ENCODE measurements at places on chromosomes 7 and 10.

DNA sequence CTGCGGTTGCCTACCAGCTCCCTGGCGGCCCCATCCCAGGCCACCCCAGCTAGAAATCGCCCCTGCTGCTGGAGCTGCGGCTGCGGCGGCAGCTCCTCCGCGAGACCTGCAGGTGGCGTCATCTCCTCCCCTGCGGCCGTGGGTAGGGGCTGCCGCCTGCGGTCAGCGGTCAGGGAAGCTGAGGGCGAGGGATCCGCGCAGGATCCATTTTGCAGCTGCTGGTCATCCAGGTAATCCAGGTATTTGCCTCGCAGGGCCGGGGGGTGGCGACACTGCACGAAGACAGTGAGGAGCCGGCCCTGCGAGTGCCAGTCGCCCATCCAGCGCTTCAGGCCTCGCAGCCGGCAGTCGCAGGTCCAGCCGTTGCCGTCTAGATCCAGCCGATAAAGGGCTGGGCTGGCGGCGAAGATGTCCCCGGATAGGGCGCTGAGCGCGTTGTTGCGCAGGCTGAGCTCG, 1.5 kb downstream of the TRIL start:
- DNase-seq, result no peak

GRCh38 chr7:155191901-155192478, 105.7 kb upstream of the INSIG1 start:
- DNase-seq, result no peak

- no peak for DNase-seq
Measured at GRCh38 chr10:81949283-81949682, 74.3 kb downstream of the NRG3 start.

DNA sequence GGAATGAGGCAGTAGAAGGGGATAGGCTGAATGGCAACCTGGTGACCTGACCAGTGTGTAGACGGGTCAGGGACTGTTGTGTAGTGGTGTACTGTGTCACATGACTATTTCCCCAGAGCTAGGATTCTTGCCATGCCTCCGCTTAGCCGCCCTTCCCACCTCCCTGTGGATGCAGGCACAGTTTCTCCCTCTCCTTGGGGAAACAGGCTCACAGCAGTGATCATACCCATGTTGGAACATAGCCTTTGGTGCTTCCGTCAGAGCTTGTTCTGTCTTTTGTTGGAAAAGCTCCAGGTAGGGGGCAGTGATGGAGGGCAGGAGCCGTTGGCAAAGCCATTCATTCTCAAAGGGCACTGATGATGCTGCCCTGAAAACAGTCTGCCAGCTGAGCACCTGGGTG, 44.3 kb downstream of the OGDH start:
- no peak for DNase-seq

- no peak for DNase-seq
Measured at GRCh38 chr7:78558566-78558965, 760.0 kb downstream of the PHTF2 start.

DNA sequence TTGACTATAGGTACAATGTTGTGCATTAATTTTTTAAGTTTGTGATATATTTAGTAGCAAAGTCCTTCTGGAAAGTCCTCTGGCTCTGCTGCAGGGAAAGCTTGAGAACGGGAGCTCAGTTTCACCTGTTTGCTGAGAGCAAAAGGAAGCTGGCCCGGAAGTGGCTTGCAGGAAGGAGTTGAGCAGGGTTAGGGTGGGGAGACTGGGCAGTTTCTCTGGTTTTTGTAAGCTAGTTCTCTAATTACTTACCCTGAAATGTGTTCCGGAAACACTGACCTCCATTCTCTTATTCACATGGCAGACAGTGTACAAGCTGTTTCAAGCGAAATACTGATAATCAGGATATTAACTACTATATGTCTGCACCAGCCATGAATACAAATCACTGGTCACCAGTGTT, 22.3 kb downstream of the MAP3K8 start:
- no peak for DNase-seq

GRCh38 chr10:87734987-87735827, 75.5 kb downstream of the PAPSS2 start:
- no peak for DNase-seq

GRCh38 chr10:86770412-86770960, 14.1 kb downstream of the BMPR1A start:
- DNase-seq, result no peak

GRCh38 chr10:112815269-112816032, 134.6 kb upstream of the TCF7L2 start:
- DNase-seq, result no peak

DNA sequence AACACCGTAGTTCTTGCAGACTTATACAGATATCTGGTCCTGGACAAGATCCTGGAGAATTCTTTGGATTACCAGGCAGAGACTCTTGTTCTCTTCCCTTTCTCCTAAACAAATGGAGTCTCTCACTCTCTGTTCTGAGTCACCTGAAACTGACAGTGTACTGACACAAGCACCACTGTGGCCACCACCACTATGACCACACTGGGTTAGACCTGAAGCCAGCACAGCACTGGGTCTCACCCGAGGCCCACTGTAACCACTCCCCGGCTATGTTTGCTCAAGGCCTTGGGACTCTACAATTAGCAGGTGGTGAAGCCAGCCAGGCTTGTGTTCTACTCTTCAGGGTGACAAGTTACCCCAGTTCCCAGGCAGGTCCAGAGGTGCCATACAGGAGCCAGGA, 22.8 kb downstream of the SLC39A12 start:
- DNase-seq, result no peak

- no peak for DNase-seq
Measured at GRCh38 chr7:100516135-100516812, 22.7 kb upstream of the AGFG2 start.

DNA sequence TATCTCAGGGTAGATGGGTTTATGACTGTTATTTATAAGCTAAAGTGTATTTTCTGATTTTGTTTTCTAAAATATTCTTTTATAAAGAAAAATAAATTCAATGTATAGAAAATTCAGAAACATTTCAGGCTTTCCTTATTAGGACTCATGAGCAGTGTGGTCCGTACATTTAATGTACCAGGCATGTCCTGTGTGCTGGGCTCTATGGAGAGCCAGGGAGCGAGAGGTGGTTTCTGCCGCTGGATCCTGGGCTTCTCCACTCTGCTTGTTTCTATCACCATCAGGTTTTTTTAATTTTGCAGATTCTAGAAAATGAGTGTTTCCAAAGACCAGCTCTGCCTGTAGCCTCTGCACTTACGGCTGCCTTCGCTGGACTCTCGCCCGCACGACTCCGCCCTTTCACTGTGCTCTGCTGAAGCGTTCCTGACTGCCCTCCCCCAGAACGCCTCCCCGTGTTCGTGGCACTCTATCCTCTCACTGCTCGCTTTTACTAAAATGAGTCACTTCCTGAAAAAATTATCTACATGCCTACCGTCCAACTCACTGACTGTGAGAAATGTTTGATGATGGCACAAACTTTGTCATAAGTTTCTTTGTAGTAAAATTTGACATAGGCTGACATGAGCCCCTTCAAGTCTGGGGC, 188.5 kb downstream of the ZMYND11 start:
- no peak for DNase-seq

GRCh38 chr7:64959072-64959747, 31.6 kb downstream of the ZNF117 start:
- no peak for DNase-seq

DNA sequence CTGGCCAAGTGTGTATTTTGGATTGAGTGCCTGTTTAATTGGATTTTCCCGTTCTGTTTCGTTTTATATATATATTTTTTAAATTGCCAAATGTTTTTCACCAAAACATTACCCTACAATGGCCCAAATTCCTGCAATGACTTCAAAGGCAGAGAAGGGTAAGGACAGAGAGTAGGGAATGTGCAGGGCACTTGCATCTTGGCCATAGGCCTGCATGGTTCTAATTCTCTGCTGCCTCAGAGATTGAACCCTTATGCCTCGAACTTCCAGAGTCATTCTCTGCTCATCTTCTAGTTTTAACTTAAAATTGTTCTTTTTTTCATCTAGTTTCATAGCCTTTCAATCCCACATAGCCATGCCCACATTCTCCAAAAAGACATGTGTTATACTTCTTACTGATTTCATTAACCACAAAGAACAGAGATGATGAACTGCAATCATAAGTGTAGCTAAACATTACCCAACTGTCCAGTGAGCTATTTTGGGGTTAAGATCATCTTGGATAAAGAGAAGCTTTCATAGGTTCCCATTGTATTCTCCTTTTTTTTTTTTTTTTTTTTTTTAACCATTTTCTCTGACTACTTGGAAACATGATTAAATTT, 177.6 kb downstream of the PLXDC2 start:
- DNase-seq, result no peak

DNA sequence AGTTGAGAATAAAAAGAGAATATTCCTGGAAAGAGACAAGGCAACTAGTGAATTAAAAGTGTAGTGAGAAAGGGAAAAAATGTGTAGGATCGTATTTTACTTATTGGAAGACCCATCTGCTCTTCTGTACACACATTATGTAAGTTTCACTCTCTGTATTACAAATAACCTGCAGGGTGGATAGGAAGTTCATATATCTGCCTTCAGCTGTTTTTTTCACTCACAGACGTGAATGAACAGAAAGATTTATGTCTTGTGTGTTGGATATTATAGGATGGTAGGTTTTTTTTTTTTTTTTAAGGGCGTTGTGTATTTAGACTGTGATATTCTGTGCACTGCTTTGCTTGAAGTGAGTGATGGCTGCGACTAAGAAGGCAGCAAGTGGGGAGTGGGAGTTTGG, 266.5 kb downstream of the AUTS2 start:
- DNase-seq, result no peak

DNA sequence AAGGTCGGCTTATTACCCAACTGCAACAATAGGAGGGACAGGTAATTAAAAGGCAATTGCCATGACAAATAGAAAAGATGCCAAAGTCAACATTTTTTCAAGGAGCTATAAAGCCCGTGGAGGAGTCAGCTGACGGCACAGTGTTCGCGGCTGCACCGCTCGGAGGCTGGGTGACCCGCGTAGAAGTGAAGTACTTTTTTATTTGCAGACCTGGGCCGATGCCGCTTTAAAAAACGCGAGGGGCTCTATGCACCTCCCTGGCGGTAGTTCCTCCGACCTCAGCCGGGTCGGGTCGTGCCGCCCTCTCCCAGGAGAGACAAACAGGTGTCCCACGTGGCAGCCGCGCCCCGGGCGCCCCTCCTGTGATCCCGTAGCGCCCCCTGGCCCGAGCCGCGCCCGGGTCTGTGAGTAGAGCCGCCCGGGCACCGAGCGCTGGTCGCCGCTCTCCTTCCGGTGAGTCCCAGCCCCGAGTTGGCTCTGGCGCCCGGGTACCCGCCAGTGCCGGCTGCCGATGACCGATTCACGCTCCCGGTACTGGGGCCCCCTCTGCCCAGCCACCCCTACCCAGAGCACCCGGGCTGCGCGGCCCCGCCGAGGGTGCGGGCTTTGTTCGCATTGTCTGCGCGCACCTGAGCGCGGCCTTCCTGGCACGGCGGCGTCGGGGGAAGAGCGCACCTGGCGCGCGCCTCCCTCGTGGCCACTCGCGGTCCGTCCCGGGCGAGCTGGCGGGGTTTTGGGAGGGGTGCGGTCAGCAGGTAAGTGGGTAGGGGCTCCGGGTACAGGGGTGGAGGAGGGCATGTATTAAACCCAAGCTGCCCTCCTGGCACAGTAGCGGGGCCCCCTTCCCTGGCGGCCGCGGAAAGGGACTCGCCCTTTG, at the start of gene VWA2:
Gene VWA2 (plus strand): TSS at position 138 of the 877 bp plus-strand sequence. CDS start 9,460 bp downstream, outside the sequence.
- no peak for DNase-seq

GRCh38 chr7:26038201-26038990, 113.6 kb upstream of the NFE2L3 start:
- DNase-seq, result no peak

DNA sequence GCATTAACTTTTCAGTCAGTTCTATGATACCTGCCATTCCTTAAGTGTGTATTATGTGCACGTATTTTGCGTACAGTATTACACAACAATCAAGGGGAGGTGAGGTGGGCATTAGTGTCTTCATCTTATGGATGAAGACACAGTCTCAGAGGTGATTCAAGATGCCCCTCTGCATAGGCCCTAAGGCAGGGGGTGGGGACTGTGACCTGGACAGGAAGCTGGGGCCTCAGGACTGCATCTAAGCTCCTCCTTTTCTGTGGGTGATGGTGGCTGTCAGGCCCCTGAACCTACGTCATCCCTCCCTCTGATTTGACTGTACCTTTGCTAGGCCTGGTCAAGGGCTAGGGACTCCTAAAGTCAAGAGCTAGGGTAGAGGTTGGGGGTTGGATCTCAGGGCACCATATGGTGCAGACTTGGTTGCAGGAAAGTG, 38.9 kb downstream of the HK1 start:
- DNase-seq, result no peak

GRCh38 chr7:90931986-90932916, 332.0 kb upstream of the FZD1 start:
- DNase-seq, result no peak

DNA sequence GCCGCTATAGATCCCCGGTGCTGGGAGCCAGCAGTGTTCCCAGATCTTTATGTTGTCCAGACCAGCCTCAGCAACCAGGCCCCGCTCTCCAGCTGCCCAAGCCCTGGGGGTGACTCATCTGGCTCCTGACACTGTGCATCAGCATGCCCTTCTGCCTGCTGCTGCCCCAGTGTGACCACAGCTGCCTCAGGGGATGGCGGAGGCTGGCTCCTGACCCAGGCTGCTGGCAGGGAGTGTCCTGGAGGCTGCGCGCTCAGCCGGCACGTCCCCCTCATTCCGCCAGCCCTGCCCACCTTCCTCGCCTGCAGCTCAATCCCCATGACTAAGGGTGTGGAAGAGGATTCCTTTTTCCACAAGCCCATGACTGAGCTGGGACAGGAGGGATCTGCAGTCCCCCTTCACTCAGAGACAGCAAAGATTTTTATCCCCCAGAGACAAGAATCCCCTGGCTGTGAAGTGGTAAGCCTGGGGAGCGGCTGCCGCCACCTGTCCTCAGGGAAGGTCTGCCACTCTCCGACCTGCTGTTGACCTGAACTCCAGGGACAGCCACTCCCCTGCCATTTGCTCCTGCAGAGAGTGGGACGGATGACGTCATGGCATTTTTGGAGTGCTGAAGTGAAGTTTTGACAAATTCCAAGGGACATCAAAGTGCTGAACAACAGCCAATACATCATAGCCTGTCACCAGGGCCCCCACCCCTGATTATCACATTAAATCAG, 182.8 kb upstream of the BMPER start:
- no peak for DNase-seq

Measured in stimulated activated CD4-positive, alpha-beta T cell treated with anti-CD3 and anti-CD28 coated beads, Interleukin-15, amount 100 ng/mL, for 1 hour (primary cell).